ENCODE measurements at places on chromosomes 7 and 10. TPM values are rescaled to one million over a fixed set of nuclear protein-coding genes. Genes with fewer than 3 reads are reported as not detected.

Gene MLXIPL
- total RNA-seq: not detected

Gene TBATA
- not detected for total RNA-seq

Gene EN2
- total RNA-seq: 1.0 TPM

Gene MYO1G
- total RNA-seq: under 0.01 TPM

Gene ZP3
- total RNA-seq: 2.8 TPM

Gene MYH16
- not detected for total RNA-seq

Gene ALOX5
- total RNA-seq: not detected

Gene HABP2
- total RNA-seq: not detected

Gene NAPEPLD
- 31.6 TPM for total RNA-seq

Gene COL28A1
- under 0.01 TPM for total RNA-seq

Gene FAM25A
- not detected for total RNA-seq

Gene CDHR3
- total RNA-seq: 3.7 TPM

Gene TAC1
- total RNA-seq: not detected

Gene DNAJC12
- total RNA-seq: 2.2 TPM

Gene NRG3
- total RNA-seq: 0.67 TPM

Gene ASAH2
- total RNA-seq: 3.1 TPM

Gene HPSE2
- total RNA-seq: 2.4 TPM

Gene UPK3BL1
- 1.1 TPM for total RNA-seq

Gene PDE6C
- not detected for total RNA-seq

Gene BICC1
- 1.0 TPM for total RNA-seq

Gene ADARB2
- 0.36 TPM for total RNA-seq

Gene EEPD1
- 12.0 TPM for total RNA-seq
